ENCODE measurements at places on chromosomes 2 and 18.

DNA sequence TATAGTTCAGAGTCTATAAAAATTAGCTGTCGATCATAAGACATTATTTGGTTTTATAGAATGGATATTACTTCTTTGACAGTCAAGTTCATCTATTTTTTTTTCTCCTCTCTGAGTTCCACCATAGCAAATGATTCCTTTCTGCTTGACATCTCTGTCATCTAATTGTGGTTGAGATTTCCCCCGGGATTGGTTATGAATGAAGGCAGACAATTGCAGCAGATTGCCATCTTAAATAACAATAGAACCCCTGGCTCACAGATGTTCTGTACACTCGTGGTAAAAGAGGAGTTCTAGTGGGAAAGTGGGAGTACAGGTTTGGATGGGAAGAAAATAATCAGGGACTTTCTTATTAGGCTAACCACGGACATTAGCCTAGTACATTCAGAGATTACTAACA, 292.1 kb upstream of the NRXN1 start:
- DNase-seq: no peak

GRCh38 chr18:74183130-74183529, 34.8 kb downstream of the TIMM21 start:
- DNase-seq: no peak

GRCh38 chr2:15810477-15811150, 129.7 kb upstream of the MYCN start:
- DNase-seq: peak; percentile 30

- no peak for DNase-seq
Measured at GRCh38 chr2:241132538-241133435, 16.5 kb downstream of the PASK start.

DNA sequence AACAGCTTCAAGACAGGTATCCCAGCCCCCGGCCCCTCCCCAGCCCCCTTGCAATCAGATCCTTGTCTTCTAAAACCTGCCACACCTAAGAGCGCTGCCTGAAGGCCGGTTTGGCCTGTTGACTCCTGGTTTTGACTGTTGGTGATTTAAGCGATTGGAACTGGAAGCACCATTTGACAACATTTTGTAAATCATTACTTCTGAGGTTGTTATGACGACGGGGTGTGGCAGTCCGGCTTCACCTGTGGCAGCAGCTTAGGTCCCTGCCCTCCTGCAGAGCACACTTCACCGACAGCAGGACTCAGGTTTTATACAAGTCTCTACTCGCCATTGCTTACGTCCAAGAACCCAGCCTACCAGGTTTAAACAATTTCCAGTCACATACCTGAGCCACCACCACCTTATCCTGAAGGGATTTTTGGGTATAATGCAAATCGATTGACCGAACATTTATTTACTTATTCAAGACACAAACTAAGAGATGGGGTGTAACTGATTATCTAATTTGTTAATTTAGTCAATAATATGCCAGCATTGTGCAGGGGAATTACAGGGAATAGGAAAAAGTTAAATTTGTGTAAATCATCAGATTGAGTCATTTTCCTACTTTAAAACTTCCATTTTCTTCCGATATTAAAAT, 707 bp upstream of the DGUOK start:
- DNase-seq: peak; percentile 4

GRCh38 chr18:21735452-21736015, 5.1 kb upstream of the MIB1 start:
- DNase-seq: no peak

GRCh38 chr18:40926679-40927078, 1028.4 kb upstream of the PIK3C3 start:
- DNase-seq: no peak

All from thyroid gland (tissue), 4 donors.